ENCODE measurements at places on chromosomes 1 and 21. TPM values are rescaled to one million over a fixed set of nuclear protein-coding genes. Genes with fewer than 3 reads are reported as not detected.
A peak's percentile ranks its signal among the peaks of the same experiment; 100 is the strongest.

The PRKCZ gene
- total RNA-seq: 0.17 TPM

The TMEM81 gene
- total RNA-seq: 1.8 TPM

The KRTAP10-10 gene
- total RNA-seq: not detected

The FCGR3B gene
- total RNA-seq: not detected

The OR6K2 gene
- total RNA-seq: not detected

The LRRC38 gene
- total RNA-seq: 0.71 TPM

The FCER1G gene
- total RNA-seq: not detected

The OR2L2 gene
- not detected for total RNA-seq

The KCNT2 gene
- not detected for total RNA-seq

- DNase-seq: no peak
These were observed 42.0 kb upstream of the CD34 start for GRCh38 chr1:207952617-207953542.

GRCh38 chr1:95145493-95145892 lies 28.3 kb downstream of the TLCD4 start:
- DNase-seq: no peak

DNA sequence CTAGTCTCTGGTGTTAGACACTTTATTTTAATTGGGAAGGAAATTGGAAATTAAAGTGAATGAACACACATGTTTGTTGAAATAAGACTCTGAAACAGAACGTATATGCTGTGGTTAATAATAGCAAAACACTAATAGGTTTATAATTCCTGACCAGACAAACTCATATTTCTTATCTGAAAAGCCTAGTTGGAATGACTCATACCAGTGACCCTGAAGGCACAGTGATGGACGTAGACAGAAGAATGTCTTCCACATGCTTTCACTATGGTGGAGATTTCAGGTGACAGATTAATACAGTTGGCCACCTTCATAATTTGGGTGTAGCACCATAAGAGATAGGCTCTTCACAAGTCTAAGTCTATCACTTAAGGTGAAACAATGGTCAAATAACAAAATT lies 83.0 kb upstream of the COL11A1 start:
- no peak for DNase-seq

DNA sequence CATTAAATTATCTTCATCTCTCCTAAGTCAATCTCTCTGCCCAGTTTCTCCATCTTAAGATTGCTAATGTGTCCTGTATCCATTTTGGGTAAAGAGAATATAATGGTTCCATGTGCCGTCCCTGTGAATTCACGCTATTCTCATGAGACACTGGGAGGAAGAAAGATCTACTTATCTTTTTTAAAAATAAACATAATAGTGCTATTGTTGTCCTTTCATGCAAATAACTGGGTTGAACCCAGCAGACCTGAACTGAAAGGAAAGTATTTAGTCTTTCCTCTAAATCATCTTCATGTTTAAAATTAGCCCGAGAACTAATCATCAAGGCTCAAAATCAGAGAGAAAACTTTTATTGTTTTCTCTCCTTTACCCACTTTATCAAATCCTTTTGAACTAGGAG lies 22.4 kb downstream of the SLAMF1 start:
- no peak for DNase-seq

- DNase-seq: no peak
These were observed 16.1 kb upstream of the PADI6 start for GRCh38 chr1:17355898-17356297.

GRCh38 chr1:236489710-236490377 lies 33.9 kb upstream of the LGALS8 start:
- peak; percentile 68 for DNase-seq

DNA sequence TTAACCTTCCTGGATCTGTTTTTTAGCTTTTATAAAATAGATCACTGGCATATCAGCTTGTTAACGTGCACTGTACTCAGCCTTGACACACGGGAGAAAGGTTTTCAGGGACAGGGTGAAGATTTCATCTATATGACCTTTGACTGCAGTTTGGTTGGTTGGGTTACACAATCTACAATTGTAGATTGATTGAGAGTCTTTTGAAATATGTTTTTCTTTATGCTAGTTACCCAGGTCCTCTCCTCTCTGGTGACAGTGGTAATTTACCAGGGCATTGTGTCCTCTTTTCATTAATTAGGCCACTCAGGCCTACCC lies 48.8 kb downstream of the DDR2 start:
- DNase-seq: no peak

- DNase-seq: no peak
These were observed 1.0 kb downstream of the RNF220 start for GRCh38 chr1:44405798-44406736.

DNA sequence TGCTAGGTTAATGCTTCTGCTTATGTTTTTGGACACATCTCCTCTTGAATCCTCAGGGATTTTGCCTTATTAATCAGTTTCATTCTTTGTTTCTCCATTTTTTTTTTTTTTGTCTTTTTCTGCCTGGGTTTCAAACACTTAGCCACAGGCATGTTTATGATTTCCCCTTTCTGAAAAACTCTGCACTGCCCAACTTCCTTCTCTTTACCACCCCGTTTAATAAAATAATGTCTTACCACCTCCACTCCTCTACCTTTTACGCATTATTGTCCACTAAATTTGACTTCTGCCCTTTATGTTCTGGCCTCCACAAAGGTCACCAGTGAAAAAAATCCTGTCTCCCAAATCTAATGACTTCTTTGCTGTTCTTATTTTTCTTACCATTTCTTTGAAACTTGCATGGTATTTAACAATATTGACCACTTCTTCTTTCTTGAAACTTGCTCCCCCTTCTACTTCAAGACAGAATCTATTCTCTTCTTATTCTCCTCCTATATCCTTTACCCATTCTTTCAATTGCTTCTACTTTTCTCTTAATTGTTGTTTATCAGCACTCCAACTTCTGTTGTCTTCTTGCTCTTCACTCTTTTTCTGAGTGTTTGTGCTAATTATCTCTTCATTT lies 150.3 kb downstream of the TNFSF18 start:
- DNase-seq: no peak

DNA sequence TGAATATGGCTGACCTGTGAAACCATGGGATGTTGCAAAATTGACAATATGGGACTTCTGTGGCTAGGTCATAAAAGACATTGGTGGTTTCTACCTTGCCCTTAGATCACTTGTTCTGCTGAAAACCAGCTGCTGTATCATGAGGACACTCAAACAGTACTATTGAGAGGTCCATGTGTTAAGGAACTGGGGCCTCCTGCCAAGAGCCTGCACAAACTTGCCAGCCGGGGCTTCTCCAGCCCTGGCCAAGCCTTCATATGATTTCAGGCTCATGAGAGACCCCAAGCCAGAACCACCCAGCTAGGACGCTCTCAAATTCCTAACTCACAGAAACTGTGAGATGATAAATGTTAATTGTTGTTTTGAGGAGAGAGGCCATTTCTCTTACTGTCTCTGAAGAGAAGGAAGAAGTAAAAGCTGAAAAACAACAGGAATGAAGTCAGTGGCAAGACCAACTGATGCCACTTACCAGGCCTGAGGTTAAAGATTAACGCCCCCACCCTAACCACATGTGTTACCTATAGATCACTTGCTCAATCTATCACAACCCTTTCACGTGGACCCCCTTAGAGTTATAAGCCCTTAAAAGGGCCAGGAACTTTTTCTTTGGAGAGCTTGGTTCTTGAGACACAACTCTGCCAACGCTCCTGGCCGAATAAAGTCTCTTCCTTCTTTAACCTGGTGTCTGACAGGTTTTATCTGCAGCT lies 3.9 kb upstream of the PITHD1 start:
- no peak for DNase-seq

GRCh38 chr1:174623324-174624035 lies 175.7 kb downstream of the GPR52 start:
- DNase-seq: no peak

DNA sequence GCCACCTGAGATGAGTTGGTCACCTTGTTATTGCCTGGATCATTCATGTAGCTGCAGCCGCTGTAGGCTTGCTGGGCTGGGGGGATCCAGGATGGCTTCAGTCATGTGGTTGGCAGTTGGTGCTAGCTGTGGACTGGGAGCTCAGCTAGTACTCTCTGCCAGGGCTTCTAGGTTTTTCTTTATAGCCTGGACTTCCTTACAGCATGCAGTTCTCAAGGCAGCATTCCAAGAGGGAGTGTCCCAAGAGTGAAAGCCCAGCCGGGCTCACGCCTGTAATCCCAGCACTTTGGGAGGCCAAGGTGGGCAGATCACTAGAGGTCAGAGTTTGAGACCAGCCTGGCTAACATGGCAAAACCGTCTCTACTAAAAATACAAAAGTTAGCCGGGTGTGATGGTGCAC lies 23.7 kb upstream of the ACTL8 start:
- no peak for DNase-seq

- no peak for DNase-seq
These were observed 123.3 kb downstream of the NEK7 start for GRCh38 chr1:198280080-198280479.

DNA sequence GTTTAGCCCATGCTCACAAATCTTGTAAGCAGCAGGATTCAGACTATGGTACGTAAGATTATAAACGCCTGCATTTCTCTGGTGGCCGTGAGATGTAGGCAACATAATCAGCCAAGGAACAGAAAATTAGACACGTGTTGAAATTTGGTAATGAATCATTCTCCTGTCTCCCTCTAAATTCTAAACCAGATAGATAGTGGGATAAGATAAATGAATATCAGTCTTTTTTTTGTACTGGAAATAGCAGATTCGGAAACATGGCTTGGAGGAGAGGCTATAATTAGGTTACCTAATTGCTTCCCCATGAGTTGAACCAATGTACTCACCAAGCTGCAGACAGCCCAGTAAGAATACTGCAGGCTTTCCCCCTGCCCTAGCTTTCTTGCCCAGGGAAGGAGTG lies 172.3 kb downstream of the TGFB2 start:
- no peak for DNase-seq

- DNase-seq: no peak
These were observed 47.8 kb downstream of the ASB17 start for GRCh38 chr1:75884437-75884836.

DNA sequence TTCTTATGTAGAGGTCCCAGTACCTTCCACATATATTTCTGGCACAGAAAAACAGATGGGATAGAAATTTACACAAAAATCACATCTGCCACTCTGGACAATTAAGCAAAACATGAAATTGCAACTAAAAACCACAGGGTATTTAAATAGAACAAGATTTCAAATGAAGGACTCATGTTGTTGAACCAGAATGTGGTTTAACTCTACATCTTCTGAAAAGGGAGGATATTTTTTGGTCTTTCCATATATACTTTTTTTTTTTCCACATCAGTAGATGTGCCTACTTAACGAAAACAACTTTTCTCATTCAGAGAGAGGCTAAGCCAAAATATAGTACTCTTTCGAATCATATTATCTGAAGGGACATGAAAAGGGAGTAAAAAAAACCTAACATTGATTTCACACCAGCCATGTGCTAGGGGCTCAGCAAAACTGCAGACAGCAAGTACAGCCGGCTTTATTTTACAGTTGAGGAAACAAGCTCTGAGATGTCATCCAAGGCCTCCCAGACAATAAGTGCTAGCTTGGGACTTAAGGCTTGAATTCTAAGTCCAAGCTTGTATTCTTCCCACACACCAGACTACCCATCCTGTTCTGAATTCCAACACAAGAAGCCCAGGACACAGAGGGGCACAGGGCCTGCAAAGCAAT lies 208.9 kb downstream of the PBX1 start:
- DNase-seq: no peak

- DNase-seq: peak; percentile 19
These were observed 32.3 kb downstream of the TBX19 start for GRCh38 chr1:168312718-168313604.

DNA sequence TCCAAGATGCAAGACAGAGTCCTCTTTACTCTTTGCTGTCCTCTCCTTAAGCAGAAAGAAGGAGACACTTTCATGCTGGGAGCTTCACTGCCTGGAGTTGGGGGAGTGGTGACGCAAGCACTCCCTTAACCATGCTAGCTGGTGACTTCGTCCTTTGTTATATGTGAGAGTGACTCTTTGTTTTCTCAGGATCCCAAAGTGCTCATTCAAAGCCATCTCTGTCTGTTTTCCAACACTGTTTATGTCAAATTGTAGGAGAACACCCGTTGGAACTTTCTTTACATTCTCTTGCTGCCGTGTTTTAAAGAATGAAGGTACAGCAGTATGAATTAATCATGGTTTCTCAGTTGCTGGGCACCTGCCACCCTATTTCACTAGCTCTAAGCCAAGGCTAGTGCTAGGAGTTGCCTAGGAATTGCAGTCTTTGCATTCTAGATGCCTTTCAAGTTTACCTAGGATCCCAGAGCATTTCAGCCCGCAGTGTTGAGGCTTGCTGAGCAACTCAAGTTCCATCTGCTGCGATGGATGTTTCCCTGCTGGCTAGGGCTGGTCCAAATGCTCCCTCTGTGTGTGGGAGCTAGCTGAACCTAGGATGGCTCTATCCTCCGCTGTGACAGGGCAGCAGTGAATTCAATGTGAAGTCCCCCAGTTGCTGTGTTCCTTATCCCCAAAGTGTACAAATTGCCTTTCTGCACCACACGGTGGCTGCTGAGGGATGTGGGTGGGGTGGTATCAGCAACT lies 82.6 kb upstream of the GPR52 start:
- no peak for DNase-seq

GRCh38 chr1:112852276-112852675 lies 103.7 kb downstream of the SLC16A1 start:
- DNase-seq: no peak

- no peak for DNase-seq
These were observed 104.7 kb downstream of the NCAM2 start for GRCh38 chr21:21102896-21103295.

DNA sequence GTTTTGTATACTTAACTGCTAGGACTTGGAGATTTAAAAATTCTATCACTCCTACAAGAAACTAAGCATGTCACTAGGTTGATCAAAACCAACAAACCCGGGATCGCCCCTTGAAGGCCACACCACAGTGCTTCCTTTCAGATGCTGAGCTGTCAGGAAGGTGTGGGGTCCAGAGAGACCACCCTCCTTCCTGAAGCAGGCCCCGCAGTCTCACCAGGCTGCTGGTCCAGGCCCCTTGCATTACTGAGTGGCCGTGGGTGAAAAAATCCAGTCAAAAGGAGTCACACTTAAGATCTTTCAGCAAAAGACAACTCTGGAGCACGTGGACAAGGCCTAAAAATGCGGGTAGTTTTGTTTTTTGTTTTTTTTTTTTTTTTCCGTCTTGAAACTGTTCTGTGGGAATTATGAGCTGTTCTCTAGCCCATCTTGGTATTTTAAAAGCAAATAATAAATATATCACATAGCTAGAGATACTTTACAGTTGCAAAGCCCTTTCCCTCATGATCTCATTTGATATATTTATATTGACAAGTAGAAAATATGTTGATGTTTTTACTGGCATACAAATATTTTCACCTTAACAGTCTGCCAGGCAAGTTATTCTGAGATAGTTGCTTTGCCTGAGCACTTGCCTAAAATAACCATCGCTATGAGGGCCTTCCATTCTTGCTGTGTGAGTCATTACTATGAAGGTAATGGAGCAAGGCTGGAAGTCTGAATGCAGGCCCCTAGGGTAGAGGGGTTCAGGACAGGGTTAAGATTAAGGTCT lies 73.1 kb upstream of the EDEM3 start:
- DNase-seq: peak; percentile 72

GRCh38 chr1:174671826-174672225 lies 224.1 kb downstream of the GPR52 start:
- DNase-seq: no peak
